CD4-positive, alpha-beta T cell treated with Interleukin-6 at 100 ng/mL for 8 hours (primary cell): ENCODE measurements at places on chromosomes 11 and 22.

DNA sequence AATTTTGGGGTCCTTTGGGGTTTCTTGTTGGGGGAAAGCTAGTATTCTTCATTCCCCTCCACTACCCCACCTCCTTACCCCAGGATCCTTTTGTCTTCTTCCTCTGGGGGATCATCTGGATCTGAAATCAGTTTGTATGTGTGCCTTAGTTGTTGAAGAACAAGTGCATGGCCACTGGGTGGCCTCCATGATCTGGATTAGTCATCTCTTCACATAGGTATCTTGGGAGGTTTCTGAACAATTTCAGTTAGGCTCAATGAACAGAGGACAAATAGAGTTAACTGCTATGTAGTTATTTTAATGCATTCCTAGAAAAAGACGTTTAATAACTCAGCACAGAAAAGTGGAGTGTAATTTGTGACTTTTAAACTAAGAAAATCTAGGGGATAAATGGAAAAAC lies 7.1 kb upstream of the VWA5A start:
- no peak for DNase-seq

DNA sequence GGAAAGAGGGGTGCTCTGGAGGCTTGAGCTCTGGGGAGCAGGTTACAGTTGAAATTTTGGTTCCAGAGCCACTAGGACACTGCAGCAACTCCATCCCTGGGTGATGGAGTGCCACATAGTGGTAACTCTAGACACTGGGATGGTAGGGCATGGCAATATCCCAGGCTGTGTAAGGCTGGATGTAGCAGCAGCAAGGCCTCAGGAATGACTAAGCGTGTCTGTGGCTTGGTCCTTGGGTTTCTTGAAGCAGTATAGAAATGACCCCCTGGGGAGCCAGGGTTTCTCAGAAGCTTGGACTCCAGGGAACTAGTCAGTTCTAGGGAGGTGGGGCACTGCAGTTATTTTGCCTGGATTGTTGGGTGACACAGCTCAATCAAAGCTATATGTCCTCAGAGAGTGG lies 8.1 kb downstream of the MS4A4A start:
- no peak for DNase-seq

DNA sequence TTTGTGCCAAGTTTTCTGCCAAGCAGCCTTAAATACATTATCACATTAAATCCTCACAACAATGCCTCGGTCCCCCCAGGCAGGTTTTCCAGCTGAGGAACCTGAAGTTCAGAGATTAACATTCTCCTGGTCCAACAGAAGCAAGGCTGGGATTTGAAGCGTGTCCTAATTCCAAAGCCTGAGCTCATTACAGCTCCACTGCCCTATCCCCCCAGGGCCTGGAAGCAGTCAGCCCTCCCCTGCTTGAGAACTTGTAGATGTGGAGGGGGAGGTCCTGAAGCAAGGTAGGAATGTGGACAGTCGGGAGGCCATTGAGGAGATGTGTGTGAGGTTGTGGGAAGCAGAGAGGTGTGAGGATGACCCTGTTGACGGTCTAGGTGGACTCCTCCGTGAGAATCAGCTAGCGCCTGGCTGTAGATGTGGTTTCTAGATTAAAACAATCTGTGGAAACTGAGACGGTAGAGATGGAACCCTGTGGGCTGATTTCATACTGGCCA lies 8.1 kb downstream of the GRAMD1B start:
- no peak for DNase-seq

GRCh38 chr11:5923794-5924193 lies 18.3 kb upstream of the OR56A3 start:
- no peak for DNase-seq

DNA sequence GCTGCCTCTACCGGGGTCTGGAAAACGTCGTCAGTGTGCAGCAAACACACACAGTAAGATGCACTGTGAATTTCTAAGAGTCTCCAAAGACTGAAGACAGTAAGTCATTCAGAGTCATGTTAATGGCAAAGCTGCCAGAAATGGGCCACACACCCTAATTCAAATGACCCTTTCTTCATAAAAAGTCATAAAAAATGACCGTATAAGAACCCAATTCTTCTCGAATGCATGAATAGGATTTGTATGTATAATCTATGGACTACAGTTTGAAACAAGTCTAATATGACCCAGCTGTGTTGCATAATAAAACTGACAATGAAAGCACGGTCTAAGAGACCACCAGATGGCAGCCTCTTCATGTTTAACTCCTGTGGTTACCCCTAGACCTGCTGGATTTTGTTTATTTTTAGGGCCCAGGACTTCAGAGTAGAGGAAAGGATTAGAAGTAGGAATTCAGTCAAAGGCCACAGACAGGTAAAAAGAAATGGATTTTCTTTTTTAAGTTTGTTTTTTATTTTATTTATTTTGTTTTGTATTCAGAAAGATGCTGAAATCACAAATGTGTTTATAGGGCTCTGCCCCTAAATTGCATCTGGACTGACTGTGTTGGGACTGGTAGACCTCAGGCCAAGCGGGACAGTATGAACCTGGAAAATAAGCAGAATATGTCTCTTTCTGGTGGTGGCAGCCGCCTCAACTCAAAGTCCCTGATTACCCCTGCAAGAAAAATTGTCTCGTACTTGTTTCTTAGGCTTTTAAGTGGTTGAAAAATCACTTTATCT lies 32.1 kb upstream of the SLC5A12 start:
- DNase-seq, result no peak

- DNase-seq, result no peak
Observed at GRCh38 chr11:70468256-70469195, 70.2 kb downstream of the CTTN start.

DNA sequence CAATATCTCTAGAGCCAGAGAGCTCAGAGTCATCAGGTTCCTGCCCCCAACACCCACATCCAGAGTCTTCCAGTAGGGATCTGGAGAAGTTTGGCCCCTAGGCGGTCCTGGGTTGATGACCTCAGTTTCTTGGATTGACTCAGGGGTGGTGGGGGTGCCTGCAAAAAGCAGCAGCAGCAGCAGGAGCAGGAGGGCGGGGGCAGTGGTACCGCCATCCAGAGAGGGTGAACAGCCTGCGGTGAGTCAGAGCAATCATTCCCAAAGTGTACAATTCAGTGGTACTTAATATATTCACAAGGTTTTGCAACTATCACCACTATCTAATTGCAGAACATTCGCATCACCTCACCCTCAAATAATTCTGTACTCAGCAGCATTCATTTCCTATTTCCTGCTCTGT lies 9.9 kb upstream of the SEC14L3 start:
- DNase-seq, result no peak

DNA sequence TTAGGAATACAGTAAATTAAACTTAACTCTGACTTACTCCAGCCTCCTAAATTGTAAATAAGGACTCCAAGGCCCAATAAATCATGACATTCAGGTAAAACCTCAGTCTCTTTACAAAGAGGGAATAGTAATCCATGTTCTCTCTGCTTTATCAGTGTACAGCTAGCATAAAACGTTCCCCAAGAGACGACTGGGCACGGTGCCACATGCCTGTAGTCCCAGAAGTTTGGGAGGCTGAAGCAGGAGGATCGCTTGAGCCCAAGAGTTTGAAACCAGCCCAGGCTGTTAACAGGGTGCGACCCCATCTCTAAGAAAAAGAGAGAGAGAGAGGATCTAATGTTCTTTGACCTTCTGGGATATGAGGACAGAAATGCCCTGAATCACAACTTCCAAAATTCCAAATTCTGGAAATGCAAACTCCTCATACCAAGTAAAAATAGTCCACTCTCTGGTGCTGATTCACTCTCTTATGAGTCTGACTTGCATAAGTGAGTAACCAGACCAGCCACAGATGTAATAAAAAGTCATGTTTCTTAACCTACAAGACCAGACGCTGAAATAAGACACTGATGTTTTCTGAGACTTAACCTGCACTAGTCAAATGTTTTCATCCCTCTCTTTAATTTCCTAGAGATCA lies 25.5 kb downstream of the NNMT start:
- DNase-seq, result no peak

DNA sequence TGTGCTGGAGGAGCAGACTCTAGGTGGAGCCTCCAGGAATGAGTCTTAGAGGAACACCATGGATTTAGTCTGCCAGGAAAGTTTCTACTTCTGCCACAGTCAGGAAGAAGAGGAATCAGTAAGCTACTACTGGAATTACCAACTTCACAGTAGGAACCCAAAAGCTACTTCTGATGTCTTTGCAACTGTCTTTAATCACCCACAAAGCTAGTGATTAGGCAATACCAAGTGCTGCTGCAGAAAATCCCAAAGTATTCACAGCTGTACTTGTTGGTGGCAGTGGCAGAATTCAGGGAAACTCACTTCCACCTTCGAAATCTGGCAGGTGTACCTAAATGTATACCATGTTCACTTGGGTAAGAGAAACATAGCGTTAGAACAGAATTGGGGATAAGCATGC lies 264.5 kb upstream of the SORL1-AS1 start:
- DNase-seq, result no peak

- peak; percentile 67 for DNase-seq
Observed at GRCh38 chr11:62337303-62338181, at the start of gene ASRGL1. Gene ASRGL1, plus strand, starts transcription at chr11:62337448. Its CDS starts 530 bp downstream, at chr11:62337978.

GRCh38 chr11:113465786-113466185 lies 9.4 kb downstream of the DRD2 start:
- no peak for DNase-seq

DNA sequence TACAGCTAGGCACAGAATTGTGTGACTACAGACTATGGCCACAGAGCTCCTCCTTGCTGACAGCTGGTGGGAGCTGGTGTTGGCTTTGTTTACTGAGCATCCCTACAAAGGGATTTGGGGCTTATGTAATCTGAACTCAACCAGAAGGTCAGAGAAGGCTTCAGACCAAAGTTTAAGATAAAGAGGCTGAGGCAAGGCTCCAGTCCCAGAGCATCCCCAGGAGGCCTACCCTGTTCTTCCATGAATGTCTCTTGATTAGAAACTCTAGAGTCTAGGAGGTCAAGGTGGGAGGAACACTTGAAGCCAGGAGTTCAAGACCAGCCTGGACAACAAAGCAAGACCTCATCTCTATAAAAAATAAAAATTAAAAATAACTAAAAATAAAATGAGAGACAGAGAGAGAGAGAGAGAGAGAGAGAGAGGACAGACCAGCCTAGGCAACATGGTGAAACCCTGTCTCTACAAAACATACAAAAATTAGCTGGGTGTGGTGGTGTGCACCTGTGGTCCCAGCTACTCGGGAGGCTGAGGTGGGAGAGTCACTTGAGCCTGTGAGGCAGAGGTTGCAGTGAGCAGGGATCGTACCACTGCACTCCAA lies 125.5 kb upstream of the SERPIND1 start:
- no peak for DNase-seq

GRCh38 chr11:78763664-78764063 lies 189.0 kb upstream of the NARS2 start:
- DNase-seq, result no peak
